Stimulated activated CD8-positive, alpha-beta memory T cell treated with anti-CD3 and anti-CD28 coated beads, Interleukin-2, amount 100 ng/mL, for 1 hour (primary cell): ENCODE measurements at places on chromosomes 7 and 10.

DNA sequence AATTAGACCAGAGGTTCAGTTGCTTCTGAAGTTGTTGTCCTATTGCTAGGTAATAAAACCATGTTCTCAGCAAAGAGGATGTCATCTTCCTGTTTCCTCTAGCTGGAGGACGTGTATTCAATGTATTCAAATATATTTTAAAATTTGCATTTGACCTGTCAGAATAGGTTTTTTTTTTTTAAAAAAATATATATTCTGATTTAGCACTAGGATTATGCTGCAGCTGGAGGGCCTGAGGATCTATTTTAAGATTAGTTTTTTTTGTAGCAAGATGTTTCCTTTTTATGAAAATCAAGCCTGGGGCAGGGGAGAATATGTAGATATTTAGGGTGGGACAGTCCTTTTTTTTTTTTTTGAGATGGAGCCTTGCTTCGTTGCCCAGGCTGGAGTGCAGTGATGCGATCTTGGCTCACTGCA lies 337.0 kb downstream of the FRMD4A start:
- no peak for DNase-seq

DNA sequence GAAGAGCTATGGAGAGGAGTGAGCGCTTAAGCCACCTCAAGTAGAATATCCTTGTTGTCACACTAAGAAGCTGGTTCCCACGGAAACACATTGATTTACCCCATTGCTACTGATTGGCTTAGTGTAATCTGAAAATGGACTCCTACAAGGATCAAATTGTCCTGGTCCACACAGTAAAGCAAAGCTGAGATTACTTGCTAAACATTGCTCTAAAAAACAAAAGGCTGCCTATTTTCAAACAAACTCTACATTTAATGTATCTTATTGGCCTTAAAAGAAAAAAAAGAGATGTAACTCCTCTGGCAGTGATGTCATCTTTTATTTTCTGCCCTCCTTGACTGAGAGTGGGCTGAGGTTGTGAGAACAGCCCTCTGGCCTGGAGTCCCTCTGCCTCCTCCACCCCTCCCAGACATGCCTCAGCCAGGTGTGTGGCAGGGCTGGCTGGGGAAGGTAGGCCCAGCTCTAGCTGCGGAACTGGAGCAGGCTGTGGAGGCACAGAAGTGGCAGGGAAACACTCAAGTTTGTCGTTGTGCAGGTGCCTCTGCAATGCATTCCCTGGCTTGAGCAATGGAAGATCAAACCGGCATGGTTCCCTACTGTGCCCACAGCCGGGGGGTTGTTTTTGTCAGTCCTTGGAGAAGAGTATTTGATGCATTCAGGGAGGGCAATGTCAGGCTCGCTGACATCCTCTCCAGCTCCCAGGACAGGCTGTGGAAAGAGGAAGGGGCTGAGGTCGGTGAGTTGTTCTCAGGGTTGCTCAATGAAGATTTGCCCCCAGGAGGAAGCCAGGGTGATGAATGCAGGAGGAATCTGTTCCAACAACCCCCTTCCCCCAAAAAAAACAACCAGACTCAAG lies 9.1 kb downstream of the KLF6 start:
- no peak for DNase-seq

GRCh38 chr7:1539882-1540775 lies 9.6 kb downstream of the MAFK start:
- DNase-seq, result no peak

DNA sequence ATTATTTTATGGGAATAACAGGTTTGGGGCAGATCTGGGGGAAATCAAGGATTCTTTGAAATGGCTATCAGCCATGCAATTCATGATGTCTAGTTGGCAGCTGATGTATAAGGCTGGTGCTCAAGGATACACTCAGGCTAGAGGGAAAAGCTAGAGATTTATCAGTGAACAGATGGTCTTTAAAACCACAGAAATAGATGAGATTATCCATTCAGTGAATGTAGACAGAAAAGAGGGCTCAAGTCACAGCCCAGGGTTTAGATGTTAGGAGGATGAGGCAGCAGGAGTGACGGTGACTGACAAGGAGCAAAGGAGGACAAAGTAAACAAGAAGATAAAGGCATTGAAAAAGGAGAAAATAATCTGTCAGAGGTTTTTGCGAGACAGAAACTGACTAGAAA lies 238.7 kb downstream of the CDK14 start:
- no peak for DNase-seq

DNA sequence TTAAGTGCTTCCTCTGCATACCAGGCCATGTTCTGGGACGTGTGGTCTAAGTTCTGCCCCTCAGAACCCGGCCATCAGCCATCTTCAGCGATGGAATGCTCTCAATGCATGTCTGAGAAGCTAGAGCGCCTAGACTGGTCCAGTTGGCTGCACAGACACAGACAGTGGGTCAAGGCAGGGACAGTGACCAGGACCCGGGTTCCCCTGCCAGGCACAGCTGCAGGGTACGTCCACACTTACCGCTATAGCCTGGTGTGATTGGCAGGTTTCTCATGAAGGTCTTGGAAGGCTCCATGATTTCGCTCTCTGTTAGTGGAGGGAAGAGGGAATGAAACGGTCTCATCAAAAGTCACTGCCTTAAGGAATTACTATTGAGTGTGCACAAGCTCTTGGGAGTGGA lies 47.3 kb downstream of the PNLIPRP2 start:
- DNase-seq, result no peak
